ENCODE measurements at places on chromosomes 1 and 21.
A peak's percentile ranks its signal among the peaks of the same experiment; 100 is the strongest.

GRCh38 chr1:67256291-67257172 lies 51.1 kb upstream of the IL12RB2 start:
- DNase-seq: no peak

GRCh38 chr1:160082487-160082886 lies 1.1 kb downstream of the KCNJ9 start:
- no peak for DNase-seq

DNA sequence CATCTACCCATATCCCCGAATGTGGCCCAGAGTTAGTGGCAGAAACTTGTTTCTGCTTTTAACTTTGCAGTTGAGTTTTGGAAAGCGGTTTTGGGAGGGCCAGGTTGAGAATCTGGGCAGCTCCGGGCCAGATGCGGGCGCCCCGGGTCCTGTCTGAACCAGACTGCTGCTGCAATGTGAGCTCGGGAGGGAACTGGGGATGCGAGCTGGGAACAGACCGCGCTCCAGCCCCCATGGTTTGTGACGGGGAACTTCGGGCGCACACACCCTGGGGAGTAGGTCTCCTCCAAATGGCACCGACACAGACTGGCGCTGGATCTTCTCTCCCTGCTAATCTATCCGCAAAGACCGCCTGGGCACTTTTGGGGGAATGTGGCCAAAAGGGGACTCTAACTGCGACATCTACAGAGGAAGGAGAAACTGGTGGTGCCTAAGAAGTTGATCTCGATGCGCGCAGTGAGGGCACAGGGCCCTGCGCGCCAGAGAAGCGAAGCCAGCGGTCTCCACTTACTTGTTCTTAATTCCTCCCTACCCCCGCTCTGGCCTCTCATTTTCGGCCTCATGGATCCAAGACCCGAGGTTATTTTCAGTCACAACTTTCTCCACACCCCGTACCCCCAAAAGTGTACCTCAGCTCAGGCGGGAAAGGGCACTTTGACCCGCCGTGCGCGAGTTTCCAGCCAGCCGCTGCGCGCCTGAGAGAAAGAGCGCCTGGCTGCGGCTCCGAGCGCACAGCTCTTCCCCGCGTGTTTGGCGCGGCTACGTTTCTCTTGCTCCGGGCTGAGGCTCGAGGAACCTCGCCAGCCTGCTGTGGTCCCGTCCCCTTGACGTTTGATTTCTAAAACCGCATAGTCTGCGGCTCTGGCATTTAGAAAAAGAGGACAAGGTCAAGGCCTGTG lies 411.0 kb upstream of the ESRRG start:
- no peak for DNase-seq

DNA sequence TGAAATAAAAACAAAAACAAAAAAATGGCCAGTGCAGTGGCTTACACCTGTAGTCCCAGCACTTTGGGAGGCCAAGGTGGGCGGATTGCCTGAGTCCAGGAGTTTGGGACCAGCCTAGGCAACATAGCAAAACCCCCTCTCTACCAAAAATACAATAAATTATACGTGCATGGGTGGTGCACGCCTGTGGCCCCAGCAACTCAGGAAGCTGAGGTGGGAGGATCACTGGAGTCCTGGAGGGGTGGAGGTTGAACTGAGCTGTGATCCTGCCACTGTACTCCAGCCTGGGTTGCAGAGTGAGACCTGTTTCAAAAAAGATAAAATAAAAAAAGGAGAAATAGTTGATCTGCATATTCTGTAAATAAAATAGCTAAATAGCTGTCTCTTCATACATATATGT lies 41.2 kb downstream of the HS2ST1 start:
- no peak for DNase-seq

DNA sequence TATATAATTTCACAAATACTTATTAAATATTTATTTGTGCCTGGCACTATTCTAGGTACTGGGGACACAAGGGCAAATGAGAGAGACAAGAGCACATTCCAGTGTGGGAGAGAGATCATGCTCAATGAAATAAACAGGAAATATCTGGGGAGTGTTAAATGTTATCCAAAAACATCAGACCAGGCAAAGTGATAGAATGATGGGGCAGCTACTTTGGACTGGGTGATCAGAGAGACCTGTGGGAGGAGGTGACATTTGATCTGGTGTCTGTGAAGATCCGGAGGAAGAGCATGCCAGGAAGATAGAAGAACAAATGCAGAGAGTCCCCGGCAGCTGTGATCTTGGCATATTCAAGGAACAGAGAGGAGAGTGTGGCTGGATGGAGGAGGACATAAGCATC lies 27.5 kb upstream of the GNG12 start:
- DNase-seq: no peak

DNA sequence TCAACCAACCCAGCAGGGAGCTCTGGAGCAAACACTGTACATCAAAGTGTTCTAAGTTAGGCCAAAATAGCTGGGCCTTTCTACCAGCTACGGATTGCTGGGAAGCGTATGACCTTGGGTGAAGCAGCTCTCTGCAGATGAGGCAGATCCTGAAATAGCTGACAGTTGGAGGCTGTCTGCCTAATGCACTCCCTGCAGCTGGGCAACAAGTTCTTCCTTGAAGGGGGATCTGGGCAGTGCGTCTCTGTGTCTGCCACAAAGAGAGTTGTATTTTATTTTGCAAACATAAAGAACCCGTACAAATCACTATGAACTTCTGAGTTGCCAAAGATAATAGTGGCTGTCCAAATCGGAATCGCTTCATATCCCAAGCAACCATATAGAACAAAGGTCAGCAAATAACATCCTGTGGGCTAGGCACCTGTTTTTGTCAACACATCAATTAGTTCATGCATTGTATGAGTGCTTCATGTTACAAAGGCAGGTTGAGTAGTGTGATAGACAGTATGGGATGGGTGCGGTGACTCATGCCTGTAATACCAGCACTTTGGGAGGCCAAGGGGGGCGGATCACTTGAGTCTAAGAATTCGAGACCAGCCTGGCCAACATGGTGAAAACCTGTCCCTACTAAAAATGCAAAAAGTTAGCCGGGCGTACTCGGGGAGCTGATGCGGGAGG lies 29.1 kb upstream of the KLF17 start:
- no peak for DNase-seq

DNA sequence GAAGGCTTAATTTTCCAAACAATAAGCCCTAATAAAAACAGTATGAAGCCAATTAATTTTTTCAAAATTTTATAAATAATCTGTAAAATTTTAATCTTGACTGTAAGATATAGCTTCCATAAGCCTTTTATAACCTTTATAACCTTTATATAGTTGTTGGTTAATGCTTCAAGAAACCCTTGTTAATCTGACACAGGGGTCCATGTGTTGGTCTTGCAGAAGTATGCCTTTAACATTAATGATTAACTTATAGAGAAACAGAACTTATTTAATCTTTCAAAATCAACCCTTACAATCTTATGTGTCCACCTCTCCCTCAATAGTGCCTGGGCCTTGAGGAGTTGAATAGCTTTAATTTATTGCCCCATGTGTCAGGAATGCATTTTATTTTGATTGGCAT lies 23.2 kb upstream of the HAO2 start:
- no peak for DNase-seq

GRCh38 chr1:10724948-10725847 lies 71.2 kb downstream of the CASZ1 start:
- DNase-seq: no peak

- DNase-seq: no peak
Measured at GRCh38 chr21:35036465-35037383, 12.4 kb downstream of the RUNX1 start.

DNA sequence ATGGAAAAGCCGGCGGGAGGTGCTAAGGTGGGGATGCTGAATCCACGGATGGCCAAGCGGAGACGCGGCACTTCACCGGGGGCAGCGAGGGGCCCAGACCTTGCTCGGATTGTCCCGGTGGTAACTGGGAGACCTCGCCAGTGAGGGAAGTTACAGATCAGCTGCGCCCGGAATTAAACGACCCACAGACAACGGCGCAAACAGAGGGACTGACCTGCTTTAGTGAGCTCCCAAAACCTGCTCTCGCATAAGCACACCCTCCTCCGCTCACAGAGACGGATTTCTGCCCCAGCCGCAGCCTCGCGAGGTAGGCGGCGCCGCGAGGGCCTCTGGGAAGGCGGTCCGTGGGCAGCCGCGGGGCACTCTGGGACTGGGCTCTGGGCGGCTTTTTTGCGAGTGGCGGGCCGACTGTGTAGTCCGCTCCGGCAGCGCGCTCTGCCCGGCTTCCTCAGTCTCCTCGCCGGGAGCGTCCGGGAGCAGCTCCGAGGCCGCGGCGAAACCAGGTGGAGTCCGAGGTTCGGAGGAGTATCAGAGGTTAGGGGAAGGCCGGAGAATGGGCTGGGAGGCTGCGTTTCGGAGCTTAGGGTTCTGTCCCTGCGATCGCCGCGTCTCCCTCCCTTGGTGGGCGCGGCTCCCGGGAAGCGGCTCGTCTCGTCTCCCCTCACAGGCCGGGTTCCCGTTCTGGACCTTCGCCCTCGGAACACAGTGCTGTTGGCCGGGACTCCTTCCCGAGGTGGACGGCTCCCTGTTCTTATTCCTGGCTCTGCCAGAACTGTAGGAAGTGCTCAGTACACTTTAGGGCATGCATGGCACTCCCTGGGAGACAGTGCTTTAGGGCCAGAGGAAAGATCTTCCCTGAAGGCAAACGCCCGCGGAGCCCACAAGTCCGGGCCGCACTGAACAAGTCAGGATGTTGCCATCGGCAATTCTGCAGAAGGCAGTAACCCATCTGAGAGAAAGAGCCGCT lies at the start of gene EXO5:
TSS of gene EXO5 (plus strand) at position 393 of the 967 bp plus-strand sequence. CDS start 5,778 bp downstream, outside the sequence.
- peak; percentile 69 for DNase-seq

GRCh38 chr1:52032785-52033131 lies 852 bp downstream of the KTI12 start:
- peak; percentile 25 for DNase-seq

GRCh38 chr1:109498161-109498801 lies 4.4 kb downstream of the CYB561D1 start:
- DNase-seq: no peak

DNA sequence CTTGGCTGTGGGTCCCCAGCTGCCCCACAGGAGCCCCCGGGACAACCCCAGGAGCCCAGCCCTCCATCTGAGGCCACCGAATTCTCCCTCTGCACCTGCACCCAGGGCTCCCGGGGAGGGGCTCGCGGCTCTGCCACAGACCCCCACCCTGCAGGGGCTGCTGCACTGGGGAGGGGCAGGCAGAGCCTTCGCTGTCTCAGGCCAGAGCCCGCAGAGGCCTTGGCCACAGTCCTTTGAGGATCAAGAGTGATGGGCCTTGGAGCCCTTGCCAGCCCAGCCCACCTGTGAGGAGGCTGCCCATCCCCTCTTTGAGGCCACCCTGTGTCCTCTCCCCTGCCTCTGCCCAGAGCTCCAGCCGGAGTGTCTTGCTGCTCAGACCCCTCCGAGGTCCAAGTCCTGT lies 6.5 kb downstream of the PERM1 start:
- no peak for DNase-seq

DNA sequence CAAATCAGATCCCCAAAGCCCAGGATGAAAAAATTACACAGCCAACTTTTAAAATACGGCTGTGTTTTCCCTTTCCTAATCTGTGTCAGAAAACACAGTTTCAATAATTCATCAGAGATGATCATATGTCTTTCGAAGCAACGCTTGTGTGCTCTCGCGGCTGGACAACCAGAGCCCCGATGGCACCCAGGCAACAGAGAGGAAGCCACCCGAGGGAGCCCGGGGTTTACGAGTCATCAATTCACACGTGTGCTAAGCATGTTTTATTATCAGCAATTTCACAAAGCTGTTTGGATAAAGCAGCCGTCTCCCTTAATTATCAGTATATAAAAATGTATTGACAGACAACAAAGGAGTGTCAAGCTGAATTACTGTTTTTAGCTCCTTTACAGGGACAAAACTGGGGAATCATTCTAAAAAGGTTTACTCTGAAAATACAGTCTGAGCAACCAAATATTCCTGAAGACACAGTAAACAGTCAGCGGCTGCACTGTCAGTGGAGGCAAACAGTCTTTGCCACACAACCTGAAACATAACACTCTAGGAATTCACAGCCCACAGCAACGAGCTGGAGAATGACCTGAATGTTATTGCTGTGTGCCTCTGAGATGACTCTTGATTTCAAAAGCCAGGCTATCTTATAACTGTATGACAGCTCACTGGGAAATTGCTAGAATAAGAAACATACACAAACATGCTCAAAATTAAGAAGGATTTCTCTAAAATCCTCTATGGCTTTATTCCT lies 201.0 kb downstream of the SIPA1L2 start:
- DNase-seq: no peak

DNA sequence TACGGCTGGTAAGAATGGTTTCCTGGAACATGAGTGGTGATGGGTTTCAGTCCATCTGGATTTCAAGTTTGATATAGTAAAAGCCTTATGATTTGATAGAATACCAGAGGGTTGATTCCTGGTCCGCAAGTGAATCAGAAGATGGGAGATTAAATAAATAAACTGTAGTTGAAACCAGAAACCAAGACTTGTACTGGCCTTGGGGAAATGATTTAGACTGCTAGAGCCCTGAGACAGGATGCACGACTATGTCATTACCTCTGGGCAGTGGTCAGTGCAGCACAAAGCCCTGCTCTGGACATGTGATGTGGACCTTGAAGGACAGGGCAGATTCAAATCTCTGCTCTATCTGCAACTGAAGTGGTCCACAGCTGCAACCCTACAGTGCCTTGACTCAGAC lies 15.6 kb upstream of the FMOD start:
- DNase-seq: no peak

DNA sequence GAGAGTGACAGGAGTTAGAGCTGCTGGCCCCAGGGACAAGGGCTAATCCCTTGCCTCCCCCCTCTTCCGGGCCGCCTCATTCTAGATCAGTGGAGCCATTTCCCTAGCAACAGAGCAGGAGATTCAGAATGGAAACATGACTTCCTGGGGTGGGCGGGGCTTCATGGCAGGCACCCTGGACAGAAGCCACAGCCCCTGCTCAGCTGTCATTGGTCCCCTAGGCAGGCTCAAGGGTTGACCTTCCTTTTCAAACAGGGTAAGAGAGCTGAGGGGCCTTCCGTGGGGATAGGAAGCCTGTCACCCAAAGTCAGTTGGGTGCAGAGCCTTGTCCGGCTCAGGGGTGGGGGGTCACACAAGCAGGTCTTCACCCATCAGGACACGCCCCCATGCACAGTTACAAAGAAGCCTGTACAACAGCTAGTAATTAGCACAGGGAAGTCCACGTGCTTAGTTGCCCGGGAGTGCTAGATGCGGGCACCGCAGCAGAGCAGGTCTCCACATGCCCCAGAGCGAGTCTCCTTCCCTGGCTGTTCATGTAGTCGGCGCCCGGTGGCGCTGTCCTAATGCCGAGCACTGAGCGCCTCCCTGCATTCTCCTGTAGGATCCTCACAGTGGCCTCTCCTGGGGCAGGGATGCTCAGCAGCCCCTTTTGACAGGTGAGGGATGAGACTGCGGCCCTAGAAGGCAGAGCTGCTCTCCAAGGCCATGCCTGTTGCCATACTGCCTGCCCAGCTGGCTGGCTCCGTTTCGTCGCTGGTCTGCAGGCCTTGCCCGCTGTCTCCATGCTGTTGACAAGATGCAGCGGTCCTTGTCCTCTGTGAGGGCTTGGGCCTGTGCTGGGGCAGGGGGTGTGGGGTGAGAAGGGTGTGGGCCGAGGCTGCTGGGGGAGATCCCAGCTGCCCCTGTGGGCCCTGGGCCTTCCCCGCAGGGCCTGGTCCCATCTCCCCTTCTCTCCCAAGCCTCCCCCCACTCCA lies 5.1 kb downstream of the TMEM201 start:
- DNase-seq: peak; percentile 81

- DNase-seq: no peak
Measured at GRCh38 chr1:99781798-99782197, 15.4 kb upstream of the FRRS1 start.

GRCh38 chr1:54365398-54365797 lies 40.8 kb downstream of the SSBP3 start:
- no peak for DNase-seq
